Suprapubic skin (tissue), 4 donors: ENCODE measurements at places on chromosomes 1 and 21.
A peak's percentile ranks its signal among the peaks of the same experiment; 100 is the strongest.

GRCh38 chr1:204516180-204516879, at the start of gene MDM4:
MDM4 (plus strand) TSS chr1:204516406; CDS start chr1:204525519, 9,113 bp downstream.
- H3K27me3 ChIP-seq, result no peaks in the 10 kb centered on the region
- H3K4me1 ChIP-seq, result peaks cover 32% of the 10 kb centered on the region
- peak within 1 kb of the TSS; percentile 71 for H3K4me3 ChIP-seq
- DNase-seq, result peak; percentile 95

DNA sequence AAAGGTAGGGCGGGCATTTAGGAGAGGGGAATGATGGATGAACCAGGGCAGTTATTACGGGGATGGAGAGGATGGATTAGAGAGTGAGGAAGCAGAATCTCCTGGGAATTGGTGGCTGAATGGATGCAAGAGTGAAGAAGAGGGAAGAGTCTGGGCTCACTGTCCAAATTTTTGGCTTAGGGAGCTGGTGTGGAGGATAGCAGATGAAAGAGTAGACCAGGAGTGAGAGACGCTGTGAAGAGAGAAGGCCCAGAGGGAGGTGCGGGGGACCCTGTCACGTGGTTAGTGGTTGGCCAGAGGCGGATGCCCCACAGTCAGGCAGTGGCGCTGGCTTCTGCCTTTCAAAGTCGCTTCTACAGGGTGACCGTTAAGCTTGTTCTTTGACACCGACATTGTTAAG, 78.4 kb downstream of the PEX14 start:
- no peaks in the 10 kb centered on the region for H3K4me1 ChIP-seq
- H3K27me3 ChIP-seq, result no peaks in the 10 kb centered on the region
- H3K36me3 ChIP-seq, result no peaks in the 10 kb centered on the region
- no peak for DNase-seq

DNA sequence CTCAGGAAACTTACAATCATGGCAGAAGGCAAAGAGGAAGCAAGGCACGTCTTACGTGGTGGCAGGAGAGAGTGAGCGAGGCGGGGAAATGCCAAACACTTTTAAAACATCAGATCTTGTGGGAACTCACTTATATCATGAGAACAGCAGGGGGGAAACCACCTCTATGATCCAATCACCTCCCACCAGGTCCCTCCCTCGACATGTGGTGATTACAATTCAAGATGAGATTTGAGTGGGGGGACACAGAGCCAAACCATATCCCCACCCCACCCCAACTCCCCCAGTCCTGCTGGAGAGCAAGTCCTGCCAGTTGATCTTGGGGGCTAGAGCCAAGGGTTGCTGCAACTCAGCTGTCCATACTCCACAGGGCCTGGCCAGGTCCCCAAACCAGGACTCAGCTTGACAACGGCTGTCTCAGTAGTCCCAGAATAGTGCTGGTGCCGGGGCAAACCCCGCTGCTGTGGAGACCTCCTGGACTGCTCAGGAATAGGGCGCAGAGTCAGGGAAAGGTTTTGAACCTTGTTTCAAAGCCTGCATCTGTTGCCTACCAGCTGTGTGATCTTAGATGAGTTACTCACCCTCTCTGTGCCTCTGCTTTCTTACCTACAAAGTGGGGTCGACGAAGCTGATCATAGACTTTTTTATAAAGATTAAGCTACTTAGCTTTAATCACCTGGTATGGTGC, 79.5 kb downstream of the STUM start:
- DNase-seq, result peak; percentile 65
- H3K27ac ChIP-seq, result no peak overlapping the region
- H3K4me3 ChIP-seq, result no peak overlapping the region
- peaks cover 18% of the 10 kb centered on the region for H3K4me1 ChIP-seq

- no peaks in the 10 kb centered on the region for H3K27me3 ChIP-seq
- H3K27ac ChIP-seq, result no peak overlapping the region
- no peaks in the 10 kb centered on the region for H3K36me3 ChIP-seq
- H3K4me1 ChIP-seq, result no peaks in the 10 kb centered on the region
- DNase-seq, result no peak
Observed at GRCh38 chr1:90671741-90672140, 45.4 kb downstream of the BARHL2 start.

DNA sequence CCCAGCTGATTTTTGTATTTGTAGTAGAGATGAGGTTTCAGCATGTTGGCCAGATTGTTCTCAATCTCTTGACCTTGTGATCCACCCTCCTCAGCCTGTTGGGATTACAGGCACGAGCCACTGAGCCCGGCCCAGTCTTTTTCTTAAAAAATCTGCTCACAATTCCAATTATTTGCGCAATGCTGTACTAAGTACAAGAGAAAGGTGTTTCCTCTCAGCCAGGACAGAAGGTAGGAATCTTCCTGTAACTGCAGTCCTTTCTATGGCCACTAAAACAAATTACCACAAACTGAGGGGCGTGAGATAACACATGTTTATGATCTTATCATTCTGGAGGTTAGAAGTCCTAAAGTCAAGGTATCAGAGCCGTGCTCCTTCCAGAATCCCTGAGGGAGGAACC, 6.9 kb upstream of the CBR3 start:
- no peaks in the 10 kb centered on the region for H3K27me3 ChIP-seq
- no peaks in the 10 kb centered on the region for H3K36me3 ChIP-seq
- no peak for DNase-seq
- H3K4me1 ChIP-seq, result peaks cover 60% of the 10 kb centered on the region
- H3K27ac ChIP-seq, result peak overlapping the region; percentile 87

- no peaks in the 10 kb centered on the region for H3K27me3 ChIP-seq
- H3K4me3 ChIP-seq, result no peak overlapping the region
- H3K36me3 ChIP-seq, result no peaks in the 10 kb centered on the region
Observed at GRCh38 chr1:66326867-66327266, 207.1 kb upstream of the SGIP1 start.

GRCh38 chr1:39398278-39399021, 93.0 kb upstream of the BMP8A start:
- peaks cover 42% of the 10 kb centered on the region for H3K4me1 ChIP-seq
- no peak overlapping the region for H3K4me3 ChIP-seq
- H3K27ac ChIP-seq, result peak overlapping the region; percentile 55
- no peaks in the 10 kb centered on the region for H3K36me3 ChIP-seq
- DNase-seq, result no peak

DNA sequence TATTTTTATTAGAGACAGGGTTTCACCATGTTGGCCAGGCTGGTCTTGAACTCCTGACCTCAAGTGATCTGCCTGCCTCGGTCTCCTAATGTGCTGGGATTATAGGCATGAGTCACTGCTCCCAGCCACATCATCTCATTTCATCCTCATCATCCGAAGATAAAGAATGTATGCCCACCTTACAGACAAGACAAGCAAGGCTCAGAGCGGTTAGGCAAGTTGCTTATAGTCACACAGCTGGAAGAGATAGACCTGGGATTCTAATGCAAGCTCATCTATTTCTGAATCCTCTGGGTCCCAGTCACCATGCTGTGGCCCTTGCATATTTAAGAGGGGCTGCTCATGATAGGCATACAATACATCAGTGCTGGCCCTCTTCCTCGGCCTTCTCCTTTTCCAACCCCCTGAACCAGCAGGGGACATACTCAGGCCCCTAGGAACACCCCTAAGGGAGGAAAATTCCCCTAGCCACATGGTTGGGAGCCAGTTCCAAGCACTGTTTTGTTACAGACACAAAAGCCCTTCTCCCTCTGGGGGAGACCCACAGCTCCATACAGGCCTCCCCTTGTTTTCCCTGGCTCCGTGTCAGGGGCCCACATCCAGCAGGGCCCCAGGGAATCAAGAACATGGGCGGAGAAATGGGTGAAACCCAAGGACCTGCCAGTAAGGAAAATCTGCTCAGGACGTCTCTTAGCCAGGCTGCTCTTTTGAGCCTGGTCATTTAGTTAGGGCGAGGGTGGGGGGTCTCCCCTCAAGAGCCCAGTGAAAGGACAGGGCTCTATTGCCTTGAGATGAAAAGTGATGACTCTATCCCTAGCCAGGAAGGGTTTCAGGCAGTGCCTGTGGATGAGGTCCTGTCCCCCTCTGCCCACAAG, 6.9 kb downstream of the CSRP1 start:
- no peak for DNase-seq
- H3K27ac ChIP-seq, result peak overlapping the region; percentile 80
- H3K4me1 ChIP-seq, result peaks cover 88% of the 10 kb centered on the region
- H3K36me3 ChIP-seq, result peaks cover 5% of the 10 kb centered on the region

DNA sequence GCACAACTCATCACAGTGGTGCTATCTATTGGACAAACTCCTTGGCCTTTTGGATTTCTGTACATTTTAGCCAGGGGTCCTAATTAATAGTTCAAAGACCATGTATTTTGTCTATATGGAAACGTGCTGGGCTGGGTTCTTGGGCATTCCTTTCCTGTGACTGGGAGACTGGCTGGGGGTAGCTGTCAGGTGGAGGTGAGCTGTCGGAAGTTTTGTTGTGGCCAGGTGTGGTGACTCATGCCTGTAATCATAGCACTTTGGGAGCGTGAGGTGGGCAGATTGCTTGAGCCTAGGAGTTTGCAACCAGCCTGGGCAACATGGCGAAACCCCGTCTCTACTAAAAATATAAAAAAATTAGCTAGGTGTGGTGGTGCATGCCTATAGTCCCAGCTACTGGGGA, 392.4 kb downstream of the RPS6KC1 start:
- H3K36me3 ChIP-seq, result no peaks in the 10 kb centered on the region
- no peaks in the 10 kb centered on the region for H3K27me3 ChIP-seq
- H3K27ac ChIP-seq, result no peak overlapping the region
- DNase-seq, result no peak

DNA sequence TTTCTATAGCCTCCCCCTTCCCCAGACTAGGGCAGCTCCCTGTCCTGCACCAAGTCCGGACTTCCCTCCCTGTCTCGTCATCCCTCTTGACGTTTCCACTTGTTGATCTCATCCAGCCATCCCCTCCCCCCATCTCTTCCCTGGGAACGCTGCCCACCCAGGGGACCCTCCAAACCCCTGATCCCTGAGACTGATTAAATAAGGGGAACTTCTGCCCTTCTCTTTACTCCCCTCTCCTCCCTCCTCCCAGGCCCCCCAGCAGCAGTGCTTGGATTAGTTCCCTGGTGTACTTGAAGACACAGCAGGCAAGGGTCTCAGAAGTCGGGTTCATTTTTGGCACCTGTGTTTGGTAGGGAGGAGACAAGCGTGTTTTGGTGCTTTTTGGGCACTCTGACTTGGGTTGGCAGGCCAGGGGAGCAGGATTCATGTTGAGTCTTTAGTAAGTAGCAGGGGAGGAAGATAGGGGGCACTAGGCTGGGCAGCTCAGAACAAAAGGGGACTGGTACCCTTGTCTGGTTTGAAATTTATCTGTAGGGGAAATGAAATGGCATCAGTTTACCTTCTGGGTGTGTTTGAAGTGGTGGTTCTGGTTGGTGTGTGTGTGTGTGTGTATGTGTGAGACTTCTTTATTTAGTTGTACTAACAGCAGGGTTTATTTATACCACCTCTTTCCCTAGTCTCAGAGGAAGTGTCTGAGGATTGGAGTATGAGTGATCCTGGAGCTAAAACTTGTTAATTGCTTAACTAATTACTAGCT, 11.1 kb downstream of the VANGL2 start:
- H3K4me3 ChIP-seq, result no peak overlapping the region
- DNase-seq, result no peak
- H3K4me1 ChIP-seq, result peaks cover 89% of the 10 kb centered on the region
- no peaks in the 10 kb centered on the region for H3K27me3 ChIP-seq

DNA sequence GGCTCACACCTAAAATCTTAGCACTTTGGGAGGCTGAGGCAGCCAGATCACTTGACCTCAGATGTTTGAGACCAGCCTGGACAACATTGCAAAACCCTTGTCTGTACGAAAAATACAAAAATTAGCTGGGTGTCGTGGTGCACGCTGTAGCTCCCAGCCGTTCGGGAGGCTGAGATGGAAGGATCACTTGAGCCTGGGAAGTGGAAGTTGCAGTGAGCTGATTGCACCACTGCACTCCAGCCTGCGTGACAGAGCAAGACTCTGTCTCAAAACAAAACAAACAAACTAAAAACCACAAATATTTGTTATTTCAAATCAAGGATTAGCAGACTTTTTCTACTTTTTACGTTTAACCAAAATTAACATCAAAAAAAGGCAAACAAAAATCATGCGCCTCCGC, 31.3 kb downstream of the INKA2 start:
- H3K4me3 ChIP-seq, result no peak overlapping the region
- no peaks in the 10 kb centered on the region for H3K4me1 ChIP-seq
- no peak for DNase-seq
- H3K36me3 ChIP-seq, result peaks cover 58% of the 10 kb centered on the region
- no peak overlapping the region for H3K27ac ChIP-seq
- H3K27me3 ChIP-seq, result no peaks in the 10 kb centered on the region

DNA sequence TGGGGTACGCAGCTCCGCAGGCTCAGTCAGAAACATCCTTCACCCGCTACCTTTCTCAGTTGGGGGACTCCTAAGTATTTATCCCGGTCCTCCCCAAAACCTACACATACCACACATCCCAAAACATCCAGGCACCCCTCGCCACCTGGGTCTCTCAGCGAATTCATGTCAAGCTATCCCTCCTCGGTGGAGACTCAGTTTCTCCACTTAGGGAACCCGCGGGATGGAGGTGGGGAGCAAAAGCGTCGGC, 1.3 kb upstream of the ZBTB7B start:
- H3K27ac ChIP-seq, result peak overlapping the region; percentile 96
- no peak for DNase-seq
- H3K4me3 ChIP-seq, result peak overlapping the region; percentile 97
- no peaks in the 10 kb centered on the region for H3K27me3 ChIP-seq
- H3K4me1 ChIP-seq, result peaks cover 54% of the 10 kb centered on the region

DNA sequence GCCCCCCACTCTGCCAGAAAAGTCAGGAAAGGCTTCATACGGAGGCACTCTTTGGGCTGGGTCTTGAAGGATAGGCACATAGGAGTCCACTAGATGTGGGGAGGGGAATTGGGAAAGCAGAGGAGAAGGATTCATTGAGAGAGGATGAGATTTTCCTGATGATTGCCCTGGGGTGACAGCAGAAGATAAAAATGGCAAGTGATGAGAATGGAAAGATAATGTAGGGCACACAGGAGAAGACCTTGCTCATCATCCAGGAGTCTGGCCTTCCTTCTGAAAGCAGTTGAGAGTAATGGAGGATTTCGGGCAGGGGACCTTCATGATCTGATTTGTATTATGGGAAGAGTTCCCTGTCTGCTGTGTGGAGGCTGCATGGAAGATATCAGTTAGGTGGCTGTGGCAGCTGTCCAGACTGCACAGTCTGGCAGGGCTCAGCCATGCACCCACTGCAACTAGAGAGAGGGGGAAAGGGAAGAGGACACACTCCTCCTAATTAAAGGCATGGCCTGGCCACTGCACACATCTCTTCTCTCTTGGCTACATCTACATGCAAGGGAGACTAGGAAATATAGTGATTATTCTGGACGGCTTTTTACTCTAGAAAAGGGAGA, 9.6 kb upstream of the FABP3 start:
- no peaks in the 10 kb centered on the region for H3K4me1 ChIP-seq
- no peak overlapping the region for H3K27ac ChIP-seq
- H3K36me3 ChIP-seq, result no peaks in the 10 kb centered on the region

DNA sequence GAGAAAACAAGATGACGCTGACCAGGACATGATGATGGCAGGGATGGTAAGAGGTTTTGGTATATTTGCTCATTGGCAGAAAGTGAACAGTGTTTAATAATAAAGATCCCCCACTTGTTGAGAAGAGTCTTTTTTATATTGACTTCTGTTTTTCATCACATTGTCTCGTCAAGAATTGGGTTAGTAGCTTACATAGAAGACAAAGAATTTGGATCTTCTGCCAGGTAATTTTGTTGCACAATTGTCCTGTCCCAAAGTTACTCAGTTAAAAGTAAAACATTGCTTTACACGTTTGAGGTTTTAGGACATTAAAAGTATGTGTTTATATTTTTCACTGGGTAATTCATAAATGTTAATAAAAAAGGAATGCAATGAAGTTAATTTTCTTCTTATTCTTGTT, 48.3 kb upstream of the LAMC2 start:
- H3K4me3 ChIP-seq, result no peak overlapping the region
- H3K4me1 ChIP-seq, result peaks cover 17% of the 10 kb centered on the region
- peak overlapping the region; percentile 86 for H3K27ac ChIP-seq

GRCh38 chr1:97943354-97943753, 22.5 kb upstream of the DPYD start:
- H3K36me3 ChIP-seq, result no peaks in the 10 kb centered on the region
- H3K4me3 ChIP-seq, result no peak overlapping the region
- H3K27ac ChIP-seq, result no peak overlapping the region
- H3K4me1 ChIP-seq, result no peaks in the 10 kb centered on the region
